ENCODE measurements at places on chromosomes 3 and 15.

DNA sequence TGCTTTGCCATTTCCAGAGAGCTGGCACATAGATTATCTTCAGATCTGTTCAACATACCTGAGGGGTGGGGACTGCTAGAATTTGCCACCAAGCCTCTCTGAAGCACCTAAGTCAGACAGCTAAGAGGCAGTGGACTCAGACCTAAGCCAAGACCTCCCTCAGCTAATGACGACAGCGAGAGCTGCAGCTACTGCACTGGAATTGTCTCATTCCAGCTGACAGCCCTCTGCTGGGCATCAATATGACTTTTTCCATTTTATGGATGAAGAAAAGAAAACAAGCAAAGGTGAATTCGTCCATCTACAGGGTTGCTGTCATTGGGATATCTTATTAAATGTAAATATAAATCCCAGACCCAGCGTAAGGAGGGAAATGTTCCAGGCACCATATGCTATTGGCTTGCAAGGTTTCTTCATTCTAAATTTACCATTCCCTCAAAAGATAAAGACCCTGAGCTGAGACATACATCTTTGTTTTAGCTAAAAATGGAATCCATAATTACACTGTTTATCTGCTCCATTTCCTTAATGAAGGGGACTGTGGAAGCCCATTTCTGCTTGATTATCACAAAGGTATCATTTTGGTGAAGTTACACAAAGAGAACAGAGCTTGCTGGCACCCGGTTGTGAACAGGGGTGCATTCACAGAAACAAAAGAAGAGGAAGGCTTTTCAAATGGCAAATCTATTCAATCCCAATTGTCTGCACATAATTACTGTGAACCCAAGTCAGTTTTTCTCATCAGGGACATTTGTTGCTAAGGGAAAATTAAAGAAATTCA, 85.5 kb upstream of the LRTM1 start:
- DNase-seq = no peak

DNA sequence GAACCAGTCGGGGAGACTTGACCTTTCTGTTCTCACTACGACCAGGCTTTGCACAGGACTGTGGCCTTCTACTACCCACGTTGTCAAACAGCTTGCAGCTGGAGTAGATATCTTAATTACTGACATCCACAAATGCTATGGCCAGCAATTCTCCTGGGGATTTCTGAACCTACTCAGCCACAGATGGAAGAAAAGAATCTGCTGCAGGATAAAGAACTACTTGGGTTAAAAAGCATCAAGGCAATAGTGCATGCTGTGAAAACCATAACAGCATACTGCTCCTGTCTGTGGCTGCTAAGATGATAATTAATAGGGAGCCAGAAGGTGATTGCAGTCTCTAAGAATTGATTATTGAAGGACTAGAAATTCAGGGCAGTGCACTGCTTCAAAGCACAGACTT, 859.2 kb upstream of the SEMA6D start:
- no peak for DNase-seq

DNA sequence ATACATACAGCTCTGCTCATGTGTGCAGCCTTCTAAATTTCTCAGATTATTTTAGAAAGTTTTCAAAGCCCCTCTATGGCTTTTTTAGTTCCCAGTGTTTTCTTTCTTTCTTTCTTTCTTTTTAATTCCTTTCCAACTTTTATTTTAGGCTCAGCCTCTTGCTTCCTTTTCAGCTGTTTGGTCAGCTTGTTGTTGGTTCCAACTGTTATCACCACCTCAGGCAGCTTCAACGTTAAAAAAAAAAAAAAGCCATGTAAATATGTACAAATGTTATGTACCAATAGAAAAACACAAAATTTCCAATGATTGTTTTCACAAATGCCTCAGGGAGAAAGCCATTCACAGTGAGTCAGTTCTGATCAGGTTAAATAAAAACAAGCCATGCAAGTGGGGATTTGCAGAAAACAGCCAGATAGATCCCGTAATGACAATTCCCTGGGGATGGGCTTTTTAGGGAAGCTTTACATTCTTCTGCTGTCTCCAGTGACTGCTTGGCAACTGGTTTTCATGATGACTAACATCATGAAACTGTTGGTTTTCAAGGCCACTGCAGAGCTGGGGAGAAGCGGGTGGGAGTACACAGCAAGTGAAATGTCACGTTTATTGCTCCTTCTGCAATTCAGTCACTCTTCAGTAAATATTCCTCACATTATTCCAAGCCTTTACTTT, 908.4 kb downstream of the EPHA3 start:
- DNase-seq = no peak

GRCh38 chr3:47804577-47804976, 1.6 kb downstream of the DHX30 start:
- DNase-seq = no peak

GRCh38 chr3:49498648-49499047, 28.6 kb downstream of the DAG1 start:
- no peak for DNase-seq

- no peak for DNase-seq
These were observed 17.5 kb downstream of the RFTN1 start for GRCh38 chr3:16496008-16496407.

DNA sequence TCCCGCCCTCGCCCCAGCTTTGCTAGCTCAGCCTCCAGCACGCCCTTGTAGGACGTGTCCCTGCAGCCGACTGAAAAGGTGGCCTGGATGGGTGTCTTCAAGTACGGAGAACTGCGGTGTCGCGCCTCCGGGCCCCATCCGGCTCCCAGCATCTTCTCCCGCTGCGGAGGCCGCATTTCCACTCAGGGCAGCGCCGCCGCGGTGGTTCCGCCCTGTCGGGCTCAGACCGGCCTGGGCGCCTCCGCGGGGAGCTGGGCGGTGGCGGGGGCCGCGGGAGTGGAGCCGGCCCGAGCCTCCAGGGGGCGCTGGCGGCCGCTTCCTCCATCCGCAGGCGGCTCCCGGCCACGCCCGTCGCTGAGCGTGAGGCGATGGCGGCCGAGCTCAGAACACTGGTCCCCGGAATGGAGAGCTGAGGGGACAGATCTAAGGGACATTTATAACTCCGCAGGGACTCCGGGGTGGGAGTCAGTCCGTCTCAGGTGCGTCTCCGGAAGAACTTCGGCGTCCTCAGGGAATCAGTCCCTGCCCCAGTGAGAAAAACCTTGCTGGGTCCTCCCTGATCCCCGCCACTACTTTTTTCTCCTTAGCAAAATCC, 13.6 kb upstream of the SMCO1 start:
- peak; percentile 71 for DNase-seq

- no peak for DNase-seq
These were observed 104.0 kb downstream of the VGLL4 start for GRCh38 chr3:11539677-11540076.

- DNase-seq = no peak
These were observed 48.8 kb upstream of the HEG1 start for GRCh38 chr3:125104639-125105038.

DNA sequence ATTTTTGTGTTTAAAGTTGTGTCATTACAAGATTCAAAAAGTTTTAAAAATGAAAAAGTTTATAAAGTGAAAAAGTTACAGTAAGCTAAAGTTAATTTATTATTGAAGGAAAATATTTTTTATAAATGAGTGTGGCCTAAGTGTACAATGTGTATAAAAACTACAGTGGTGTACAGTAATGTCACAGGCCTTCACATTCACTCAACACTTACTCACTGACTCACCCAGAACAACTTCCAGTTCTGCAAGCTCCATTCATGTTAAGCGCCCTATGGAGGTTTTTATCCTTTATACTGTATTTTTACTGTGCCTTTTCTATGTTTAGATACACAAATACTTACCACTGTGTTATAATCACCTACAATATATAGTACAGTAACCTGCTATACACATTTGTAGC, 76.3 kb downstream of the DTWD1 start:
- DNase-seq = no peak

DNA sequence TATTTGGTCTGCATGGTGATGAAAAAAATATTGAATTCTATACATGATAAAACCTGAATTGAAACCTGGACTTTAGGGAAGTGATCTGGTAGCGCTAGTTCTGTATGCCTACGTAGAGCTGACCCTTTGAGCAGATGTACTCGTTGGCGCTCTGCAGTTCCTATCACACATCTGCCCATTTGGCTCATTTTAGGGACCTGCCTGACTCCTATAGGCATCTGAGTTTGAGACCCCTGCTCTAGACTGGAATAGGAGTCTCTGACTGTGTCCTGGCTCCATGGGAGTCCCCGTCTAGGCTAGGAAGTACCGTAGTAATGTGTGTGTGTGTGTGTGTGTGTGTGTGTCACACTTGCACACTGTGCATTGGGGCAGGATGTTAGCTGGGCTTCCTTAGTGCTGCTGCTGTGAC, 21.2 kb downstream of the STARD5 start:
- no peak for DNase-seq

DNA sequence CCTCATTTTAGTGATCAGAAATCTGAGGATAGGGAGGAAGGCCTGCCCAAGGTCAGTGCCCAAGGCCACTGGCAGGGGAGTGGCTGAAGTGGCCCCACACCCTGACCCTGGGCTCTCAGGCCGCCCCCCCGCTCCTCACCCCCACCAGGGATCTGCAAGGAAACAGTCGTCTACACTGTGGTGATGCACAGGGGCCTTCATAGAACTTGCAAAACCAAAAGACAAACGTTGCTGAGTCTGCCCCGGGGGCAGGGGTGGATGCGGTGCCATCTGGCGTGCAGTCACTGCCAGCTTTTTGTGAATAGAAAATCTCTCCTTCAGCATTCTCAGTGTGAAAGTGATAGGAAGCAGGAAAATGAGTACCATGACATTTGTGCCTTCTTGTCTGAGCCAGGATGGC, 41.3 kb downstream of the WHAMM start:
- no peak for DNase-seq

DNA sequence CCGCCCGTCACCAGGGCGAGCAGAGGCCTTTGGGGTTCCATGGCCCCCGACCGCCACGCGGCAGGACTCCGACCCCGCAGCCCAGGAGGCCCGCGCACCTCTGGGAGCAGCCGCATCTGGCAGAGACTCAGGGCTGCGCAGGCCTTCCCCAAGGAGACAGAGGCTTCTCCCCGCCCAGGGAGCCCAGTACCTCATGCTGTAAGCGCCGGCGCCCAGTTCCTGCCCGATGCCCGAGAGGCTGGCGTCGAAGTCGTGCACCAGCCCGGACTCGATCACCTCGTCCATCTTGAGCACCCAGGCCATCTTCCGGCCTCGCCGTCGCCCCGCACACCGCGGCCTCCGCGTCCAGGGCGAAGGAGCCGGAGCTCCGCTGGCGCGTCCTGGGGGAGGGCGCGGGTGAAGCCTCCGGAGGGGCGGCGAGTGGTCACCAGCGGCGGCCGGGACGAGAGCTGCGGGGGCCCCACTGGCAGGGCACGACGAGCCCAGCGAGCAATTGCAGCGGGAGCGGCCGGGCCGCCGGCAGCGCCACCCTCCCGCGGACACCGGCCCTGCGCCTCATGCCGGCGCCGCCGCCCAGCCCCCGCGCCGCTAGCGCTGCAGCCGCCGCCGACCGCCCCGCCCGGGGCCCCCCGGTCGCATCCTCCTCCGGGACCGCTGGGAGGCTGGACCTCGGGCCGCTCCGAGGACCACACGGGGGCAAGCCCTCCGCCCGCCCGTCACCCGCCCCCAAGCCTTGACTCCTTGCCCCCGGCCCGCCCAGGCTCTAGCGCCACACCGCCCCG, 468 bp downstream of the UBP1 start:
- peak; percentile 25 for DNase-seq

GRCh38 chr15:51907136-51907862, 64.3 kb downstream of the LEO1 start:
- no peak for DNase-seq

- no peak for DNase-seq
These were observed 98.6 kb downstream of the MYRIP start for GRCh38 chr3:39907981-39908380.

- no peak for DNase-seq
These were observed 72.2 kb downstream of the TOP2B start for GRCh38 chr3:25592510-25592968.

GRCh38 chr3:194688200-194688740, 2.6 kb downstream of the FAM43A start:
- DNase-seq = peak; percentile 9

DNA sequence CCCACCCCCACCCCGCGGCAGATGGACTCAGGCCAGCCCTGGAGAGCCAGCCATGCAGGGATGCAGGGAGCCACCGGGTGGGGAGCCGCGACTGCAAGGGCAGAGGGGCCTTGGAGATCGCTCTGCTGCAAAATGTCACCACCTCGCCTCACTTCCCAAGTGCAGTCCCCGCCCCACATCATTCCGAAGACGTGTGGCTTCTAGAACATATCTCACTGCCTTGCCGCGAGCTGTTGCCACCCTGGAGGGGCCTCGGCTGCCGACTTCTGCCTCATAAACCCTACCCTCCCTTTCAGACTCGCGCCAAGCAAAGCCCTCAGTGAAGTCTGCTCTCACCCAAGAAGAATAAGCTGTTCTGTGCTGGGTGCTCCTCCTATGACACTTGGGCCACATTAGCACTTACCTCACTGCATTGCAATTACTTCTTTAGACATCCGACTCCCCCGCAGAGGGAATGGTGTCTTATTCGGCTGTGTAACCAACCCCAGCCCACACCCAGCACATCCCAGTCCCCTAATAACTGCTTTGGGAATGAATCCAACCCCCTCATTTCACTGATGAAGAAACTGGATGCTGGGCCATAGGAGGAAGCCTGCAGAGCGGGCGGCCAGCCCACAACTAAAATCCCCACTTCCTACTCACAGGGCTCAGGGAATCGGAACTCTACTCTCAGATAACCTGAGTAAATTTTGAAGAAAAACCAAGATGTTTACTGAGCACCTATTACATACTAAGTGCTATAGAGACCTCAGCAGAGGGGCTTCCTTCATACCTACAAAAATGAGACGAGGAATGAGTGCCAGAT, 8.6 kb downstream of the TLE3 start:
- no peak for DNase-seq

GRCh38 chr15:94584833-94585244, 353.5 kb downstream of the MCTP2 start:
- peak; percentile 16 for DNase-seq

DNA sequence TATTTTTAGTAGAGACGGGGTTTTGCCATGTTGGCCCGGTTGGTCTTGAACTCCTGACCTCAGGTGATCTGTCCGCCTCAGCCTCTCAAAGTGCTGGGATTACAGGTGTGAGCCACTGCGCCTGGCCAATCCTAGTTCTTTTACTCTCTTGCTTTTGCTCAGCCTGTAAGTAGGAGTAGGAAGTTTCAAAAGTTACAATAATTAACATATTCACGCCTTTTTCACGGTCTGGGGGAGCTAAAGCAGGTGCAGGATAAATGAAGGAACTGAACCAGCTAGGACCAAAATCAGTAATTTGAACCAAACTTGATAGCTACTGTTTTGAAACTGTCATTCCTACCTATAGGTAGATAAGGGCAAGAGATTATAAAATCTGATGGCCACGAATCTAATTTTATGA, 98.5 kb downstream of the CACNA1D start:
- DNase-seq = no peak

GRCh38 chr15:77596821-77597803, 35.6 kb downstream of the LINGO1 start:
- DNase-seq = no peak

All from activated CD4-positive, alpha-beta T cell treated with anti-CD3 and anti-CD28 coated beads for 4 hours (primary cell).